ENCODE measurements at places on chromosomes 1 and 21. TPM values are rescaled to one million over a fixed set of nuclear protein-coding genes. Genes with fewer than 3 reads are reported as not detected.

Gene GBP5
- total RNA-seq: 0.56 TPM

Gene DNMT3L
- total RNA-seq: not detected

Gene LCE5A
- not detected for total RNA-seq

Gene TSPEAR
- not detected for total RNA-seq

Gene AKT3
- 0.27 TPM for total RNA-seq

DNA sequence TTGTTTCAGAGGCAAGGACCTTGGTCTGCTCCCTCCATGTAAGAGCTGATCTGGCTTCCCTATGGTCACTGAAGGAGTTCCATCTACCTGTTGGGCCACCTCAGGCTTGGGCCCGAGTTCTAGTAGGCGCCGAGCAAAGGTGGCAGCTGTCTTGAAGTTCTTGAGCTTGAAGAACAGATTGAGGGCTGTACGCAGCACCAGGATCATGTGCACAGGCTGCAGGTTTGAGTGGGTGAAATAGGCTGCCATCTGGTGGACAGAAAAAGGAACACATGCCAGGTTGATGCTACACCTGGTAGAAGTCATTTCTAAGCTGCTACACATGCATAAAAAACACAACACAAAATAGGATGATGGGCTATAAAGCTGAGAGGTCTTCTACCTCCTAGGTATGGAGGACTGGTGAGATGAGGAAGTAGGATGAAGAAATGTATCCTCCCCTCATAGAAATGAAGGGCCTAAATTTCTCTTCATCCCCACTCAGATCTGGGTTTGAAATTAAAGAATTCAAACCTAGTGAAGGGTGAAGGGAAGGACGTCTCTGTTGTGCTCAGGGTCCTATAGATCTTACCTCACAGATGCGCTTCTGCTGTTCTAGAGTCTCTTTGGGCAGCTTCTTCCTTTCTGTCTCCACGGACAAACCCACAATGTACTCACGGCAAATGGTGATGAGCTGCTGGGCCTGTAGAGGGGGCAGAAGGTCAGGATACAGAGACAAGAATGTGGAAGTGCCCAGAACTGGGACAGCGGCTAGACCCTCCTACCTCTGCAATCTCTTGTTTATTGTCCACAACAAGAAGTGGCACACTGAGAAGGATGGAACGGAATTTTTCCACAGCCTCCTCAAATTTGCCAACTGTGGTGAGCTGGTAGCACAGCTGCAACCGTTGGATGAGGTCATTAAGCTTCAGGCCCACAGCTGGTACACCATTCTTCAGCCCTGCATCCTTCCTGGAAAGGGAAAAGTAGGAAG lies 6.6 kb upstream of the PEX19 start:
- H3K36me3 ChIP-seq: peaks cover 34% of the 10 kb centered on the region
- H3K27ac ChIP-seq: no peak overlapping the region
- no peaks in the 10 kb centered on the region for H3K27me3 ChIP-seq
- no peak overlapping the region for H3K4me3 ChIP-seq
- H3K4me1 ChIP-seq: no peaks in the 10 kb centered on the region

Data from GM12878 (cell line).